ENCODE measurements at places on chromosomes 4 and X.

- no peak for DNase-seq
Observed at GRCh38 chr4:133162941-133163340, 13.8 kb downstream of the PCDH10 start.

DNA sequence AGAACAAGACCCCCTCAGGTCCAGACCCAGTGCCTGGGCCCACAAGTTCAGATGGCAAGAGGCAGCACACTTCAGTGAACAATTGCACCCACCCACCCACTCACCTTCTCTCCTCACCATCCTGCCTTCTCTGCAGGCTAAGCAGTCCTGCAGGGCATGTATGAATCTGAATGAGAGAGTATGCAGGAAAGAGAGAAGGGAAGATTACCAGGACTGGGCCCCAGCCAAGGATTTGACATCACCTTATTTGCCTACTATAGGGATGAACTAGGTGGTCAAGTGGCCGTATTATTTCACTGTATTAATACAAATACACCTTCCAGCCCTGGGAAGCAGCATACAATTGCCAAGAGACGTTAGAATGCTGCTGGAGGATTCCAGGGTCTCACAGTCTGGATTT is 2.1 kb upstream of the ZNF141 start:
- DNase-seq, result no peak

DNA sequence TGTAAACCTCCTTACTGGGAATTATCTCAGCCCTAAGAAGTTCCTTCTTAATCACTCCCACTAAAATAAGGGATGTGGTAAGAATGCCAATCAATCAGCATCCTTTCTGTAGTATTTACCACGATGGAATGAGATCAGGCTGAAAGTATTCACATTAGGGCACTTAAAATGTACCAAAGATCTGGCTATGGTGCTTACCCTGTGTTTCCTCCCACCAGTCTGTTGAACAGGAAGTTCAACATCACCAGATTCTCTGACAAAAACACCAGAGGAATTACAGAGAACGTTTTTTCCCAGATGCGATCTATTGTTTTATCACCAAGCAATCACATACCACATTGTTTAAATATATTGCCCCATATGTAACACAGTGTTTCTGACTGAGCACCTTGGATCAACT is 2.1 kb upstream of the CLCN3 start:
- no peak for DNase-seq

- no peak for DNase-seq
Observed at GRCh38 chr4:128675083-128675482, 134.4 kb upstream of the JADE1 start.

DNA sequence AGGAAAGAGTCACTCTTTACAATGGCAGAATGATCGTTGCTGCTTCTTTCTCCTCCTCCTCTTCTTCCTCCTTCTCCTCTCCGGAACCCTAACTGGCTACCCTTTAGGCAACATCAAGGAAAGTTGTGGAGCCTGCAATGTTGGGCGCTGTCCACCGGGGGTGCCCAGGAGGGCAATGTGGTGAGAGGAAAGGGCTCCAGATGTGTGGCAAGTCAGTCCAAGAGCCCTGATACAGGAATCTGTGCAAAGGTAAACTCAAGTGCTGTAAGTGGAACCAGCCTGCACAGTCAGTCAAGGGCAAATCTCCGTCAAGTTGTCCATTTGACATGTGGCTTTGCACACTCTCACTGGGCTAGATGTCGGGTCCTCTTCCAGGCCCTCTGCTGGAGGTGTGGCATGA is 2.8 kb downstream of the RTL5 start:
- DNase-seq, result peak; percentile 1

DNA sequence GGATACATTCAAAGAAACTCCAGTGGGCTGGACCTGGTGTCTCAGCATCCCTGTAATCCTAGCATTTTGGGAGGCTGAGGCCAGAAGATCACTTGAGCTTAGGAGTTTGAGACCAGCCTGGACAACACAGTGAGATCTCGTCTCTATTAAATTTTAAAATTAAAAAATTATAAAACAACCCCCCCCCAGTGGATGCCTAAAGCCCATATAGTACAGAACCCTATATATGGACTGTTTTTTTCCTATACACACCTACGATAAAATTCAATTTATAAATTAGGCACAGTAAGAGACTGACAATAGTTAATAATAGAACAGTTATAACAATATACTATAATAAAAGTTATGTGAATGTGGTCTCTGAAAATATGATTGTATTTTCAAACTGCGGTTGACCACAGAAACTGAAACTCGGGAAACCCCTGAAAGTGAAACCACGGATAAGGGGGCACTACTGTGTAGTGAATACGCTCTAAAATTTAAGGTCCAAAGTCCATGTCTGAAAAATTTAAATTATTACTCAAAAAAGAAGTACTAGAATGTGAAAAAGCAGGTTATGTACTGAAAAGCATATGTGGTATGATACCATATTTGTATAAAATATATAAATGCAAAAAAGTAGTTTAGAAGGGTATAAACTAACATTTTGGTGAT is 2.0 kb downstream of the SMIM14 start:
- no peak for DNase-seq

- no peak for DNase-seq
Observed at GRCh38 chrX:14920196-14920595, 47.0 kb downstream of the MOSPD2 start.

DNA sequence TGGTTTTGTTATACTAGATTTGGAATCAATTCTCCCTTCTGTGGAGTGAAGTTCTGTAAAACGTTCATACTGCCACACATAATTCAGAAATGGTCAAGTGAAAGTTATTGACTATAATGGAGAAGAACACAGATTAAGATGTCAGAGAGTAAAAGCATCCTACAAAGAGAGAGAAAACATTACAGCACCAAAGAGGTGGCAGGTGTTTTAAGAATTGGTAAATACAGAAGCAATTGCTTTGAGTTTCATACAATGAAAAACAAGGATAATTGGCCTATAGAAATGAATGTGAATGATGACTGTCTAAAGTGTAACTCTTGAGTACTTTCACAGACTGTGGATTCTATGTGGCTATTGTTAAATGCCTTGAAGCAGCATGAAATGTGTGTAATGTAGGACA is 435.6 kb upstream of the SMIM31 start:
- DNase-seq, result no peak

DNA sequence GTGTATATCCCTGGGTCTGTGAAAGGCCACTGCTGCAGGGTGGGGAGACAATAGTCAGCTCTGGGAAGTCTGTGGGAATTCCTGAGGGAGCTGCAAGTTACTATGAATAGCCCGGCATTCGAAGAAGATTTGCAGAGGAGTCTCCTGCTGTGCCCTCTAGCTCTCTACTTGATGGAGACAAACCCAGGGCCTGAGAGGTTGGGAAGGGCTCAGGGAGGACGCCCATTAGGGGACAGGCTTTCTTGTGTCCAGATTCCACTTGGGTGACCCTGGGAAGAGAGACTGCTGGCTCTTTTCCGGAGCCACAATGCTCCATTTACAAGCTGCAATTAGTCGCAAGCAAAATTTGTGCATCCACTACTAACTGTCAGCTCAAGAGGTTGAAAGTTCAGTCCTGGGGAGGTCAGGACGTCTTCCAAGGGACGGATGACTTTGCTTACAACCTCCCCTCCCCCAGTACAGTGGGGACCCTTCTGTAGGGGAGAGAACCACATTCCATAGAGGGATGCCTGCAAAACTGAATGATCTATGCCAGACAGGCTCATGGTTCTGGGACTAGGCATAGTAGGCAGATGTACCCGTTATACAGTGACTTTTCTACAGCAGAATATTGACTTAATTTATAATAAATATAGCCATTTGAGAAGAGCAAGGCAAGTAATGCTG is 48.2 kb upstream of the PHOX2B start:
- DNase-seq, result no peak

- no peak for DNase-seq
Observed at GRCh38 chr4:141346144-141346543, 125.4 kb downstream of the ZNF330 start.

DNA sequence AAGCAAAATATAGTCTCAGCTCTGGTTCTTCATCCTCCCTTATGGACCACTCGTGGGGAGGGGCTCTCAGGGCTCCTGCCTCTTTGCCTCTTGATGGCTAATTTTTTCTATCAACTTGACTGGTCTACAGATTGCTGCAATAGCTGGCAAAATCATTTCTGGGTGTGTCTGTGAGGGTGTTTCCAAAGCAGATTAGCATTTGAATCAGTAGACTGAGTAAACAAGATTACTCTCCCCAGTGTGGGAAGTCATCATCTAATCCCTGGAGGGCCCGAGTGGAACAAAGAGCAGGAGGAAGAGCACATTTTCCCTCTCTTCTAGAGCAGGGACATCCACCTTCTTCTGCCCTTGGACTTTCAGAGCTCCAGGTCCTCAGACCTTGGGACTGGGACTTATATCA is 153.5 kb downstream of the STK32B start:
- DNase-seq, result no peak

DNA sequence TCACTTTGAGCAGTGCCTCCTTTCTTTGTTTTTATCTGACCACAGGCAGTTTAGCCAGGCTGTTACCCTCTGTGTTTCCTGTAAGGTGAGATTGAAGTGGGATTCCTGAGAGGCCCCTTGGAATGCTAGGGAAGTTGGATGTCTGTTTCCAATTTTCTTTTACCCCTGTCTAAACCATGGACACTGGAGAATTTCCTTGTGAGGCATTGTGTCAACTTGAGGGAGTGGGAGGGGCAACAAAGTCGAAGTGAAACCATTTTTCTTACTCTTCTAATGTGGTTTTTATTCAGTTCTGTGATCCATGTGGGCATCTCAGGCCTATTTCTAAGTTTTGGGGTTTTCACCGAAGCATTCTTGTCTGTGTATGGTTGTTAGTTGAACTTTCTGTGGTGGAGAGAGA is 296.1 kb upstream of the UGT8 start:
- no peak for DNase-seq

GRCh38 chrX:41449615-41450014 is 2.5 kb downstream of the NYX start:
- DNase-seq, result peak; percentile 13

GRCh38 chrX:87808576-87809243 is 291.1 kb downstream of the KLHL4 start:
- no peak for DNase-seq

- no peak for DNase-seq
Observed at GRCh38 chr4:5892323-5893003, 423 bp downstream of the CRMP1 start.

- no peak for DNase-seq
Observed at GRCh38 chr4:40340030-40340429, 4.9 kb downstream of the CHRNA9 start.

DNA sequence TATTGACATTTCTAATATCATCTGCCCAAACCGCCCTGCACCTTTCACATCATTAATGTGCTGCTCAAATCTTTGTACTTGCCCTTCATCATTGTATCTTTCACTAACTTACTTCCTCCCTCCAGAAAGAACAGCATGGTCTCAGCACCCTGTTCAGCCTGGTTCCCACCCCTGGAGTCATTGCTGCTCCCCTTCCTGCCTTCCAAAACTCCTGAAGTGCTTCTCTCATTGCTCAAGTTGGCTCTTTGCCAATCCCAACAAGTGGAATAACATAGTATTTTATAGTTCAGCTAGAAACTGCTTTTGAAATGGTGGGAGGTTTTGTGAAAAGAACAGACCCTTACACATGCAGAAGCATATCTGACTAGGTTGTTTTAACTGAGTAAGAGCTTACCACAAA is 14.0 kb upstream of the TTC29 start:
- peak; percentile 8 for DNase-seq

GRCh38 chr4:72110886-72111285 is 79.1 kb downstream of the NPFFR2 start:
- DNase-seq, result no peak

GRCh38 chr4:109383823-109384222 is 49.8 kb upstream of the SEC24B start:
- DNase-seq, result no peak

GRCh38 chrX:156008915-156009314 is 11.4 kb downstream of the IL9R start:
- no peak for DNase-seq

DNA sequence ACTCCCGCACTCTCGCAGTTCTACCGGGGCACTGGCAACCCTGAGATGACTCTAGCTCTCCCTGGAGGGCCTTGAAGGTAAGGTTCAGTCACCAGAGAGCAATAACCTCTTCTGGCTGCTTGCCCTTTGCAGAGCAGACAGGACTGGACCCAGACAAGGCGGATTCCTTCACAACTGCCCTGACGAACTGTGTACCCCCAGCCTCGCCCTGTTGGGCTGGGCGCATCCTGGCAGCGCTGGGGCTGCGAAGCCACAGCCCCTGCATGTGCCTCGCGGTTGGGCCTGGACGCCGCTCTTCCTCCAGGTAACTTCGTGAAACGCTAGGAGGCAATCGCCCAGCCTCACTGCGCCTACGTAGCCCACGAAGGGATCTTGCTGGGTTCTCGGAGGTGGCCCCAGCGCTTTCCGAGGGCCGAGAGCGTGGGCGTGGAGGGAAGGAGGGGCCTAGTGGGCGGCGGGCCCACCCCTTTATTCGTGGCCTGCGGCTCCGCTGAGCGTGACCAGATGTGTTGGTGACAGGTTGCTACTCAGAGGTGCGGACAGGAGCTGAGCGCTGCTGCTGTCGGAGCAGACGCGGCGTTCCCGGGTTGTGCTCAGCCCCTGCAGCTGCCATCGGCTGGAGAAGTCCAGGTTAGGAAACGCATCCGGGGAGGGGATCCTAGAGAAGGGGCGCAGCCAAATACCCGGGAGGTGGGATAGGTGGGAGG is 1.9 kb upstream of the MAMLD1 start:
- no peak for DNase-seq

DNA sequence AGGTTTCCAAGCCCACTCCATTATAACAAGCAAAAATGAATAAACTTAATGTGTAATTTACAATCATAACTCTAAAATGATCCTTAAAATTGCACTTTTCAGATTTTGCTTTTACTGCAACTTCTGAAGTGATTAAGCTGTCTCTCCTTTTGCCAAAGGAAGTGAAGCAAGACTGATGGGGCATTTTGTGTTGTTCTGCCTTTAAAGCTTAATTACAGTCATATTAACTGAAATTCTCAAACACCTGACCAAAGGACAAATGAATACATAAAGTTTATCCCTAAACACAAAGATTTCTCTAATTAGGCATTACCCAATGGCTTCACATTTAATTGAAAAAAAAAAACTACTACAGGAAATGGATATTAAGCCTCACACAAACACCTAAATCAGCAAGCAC is 101.8 kb downstream of the ATP11C start:
- no peak for DNase-seq

Data from NCI-H1105 (cell line).